ENCODE measurements at places on chromosomes 7 and 10. TPM values are rescaled to one million over a fixed set of nuclear protein-coding genes. Genes with fewer than 3 reads are reported as not detected.
A peak's percentile ranks its signal among the peaks of the same experiment; 100 is the strongest.

Gene CYP3A7
- total RNA-seq: not detected

Gene PRPS1L1
- not detected for total RNA-seq

Gene GDF10
- 0.10 TPM for total RNA-seq

DNA sequence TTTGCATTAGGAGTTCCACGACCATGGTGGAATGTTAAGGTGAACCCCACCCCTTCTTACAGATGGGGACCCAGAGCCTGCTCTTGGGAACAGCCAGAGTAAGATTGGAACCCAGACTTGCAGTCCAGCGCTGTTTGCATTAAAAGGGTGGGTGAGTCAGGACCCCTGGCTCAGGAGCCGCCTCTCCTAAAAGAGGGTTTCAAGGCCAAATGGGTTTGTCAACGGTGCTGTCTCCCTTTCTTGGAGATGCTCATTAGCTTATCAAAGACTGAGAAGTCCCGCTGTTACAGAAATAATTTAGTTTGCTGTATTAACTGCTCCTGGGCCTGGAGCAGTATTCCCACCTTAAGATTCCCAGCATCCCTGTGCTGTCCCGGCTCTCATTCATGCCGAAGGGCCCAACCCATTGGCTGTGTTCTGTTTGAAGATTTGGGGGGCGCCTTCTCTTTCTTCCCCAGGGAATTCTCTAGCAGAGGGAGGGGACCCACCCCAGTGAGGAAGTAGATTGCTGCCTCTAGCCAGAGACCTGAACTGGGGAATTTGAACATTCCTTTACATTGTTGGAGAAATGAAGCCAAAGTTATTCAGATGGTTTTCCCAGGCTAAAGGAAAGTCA lies 1.8 kb downstream of the MARVELD1 start:
- peak overlapping the region; percentile 90 for H3K27ac ChIP-seq
- peaks cover 20% of the 10 kb centered on the region for H3K4me1 ChIP-seq
- no peak for DNase-seq
- peak overlapping the region; percentile 55 for H3K4me3 ChIP-seq
- no peaks in the 10 kb centered on the region for H3K27me3 ChIP-seq

GRCh38 chr10:20993389-20993788 lies 96.3 kb upstream of the NEBL start:
- H3K4me3 ChIP-seq: no peak overlapping the region
- H3K27ac ChIP-seq: no peak overlapping the region
- no peaks in the 10 kb centered on the region for H3K36me3 ChIP-seq
- DNase-seq: no peak
- no peaks in the 10 kb centered on the region for H3K27me3 ChIP-seq

DNA sequence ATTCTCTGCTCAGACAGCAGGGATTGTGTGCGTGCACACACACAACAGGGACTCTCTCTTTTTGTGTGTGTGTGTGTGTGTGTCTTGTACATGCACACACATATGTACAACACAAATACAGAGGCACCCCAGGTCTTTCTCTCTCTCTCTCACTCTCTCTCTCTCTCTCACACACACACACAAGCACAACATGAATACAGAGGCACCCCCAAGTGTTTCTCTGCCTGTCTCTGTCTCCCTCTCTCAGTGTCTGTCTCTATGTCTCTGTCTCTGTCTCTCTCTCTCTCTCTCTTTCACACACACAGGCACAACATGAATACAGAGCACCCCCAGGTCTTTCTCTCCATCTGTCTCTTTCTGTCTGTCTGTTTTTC lies 746 bp downstream of the NPFFR1 start:
- no peak overlapping the region for H3K27ac ChIP-seq
- no peak overlapping the region for H3K4me3 ChIP-seq
- DNase-seq: no peak
- H3K36me3 ChIP-seq: no peaks in the 10 kb centered on the region

DNA sequence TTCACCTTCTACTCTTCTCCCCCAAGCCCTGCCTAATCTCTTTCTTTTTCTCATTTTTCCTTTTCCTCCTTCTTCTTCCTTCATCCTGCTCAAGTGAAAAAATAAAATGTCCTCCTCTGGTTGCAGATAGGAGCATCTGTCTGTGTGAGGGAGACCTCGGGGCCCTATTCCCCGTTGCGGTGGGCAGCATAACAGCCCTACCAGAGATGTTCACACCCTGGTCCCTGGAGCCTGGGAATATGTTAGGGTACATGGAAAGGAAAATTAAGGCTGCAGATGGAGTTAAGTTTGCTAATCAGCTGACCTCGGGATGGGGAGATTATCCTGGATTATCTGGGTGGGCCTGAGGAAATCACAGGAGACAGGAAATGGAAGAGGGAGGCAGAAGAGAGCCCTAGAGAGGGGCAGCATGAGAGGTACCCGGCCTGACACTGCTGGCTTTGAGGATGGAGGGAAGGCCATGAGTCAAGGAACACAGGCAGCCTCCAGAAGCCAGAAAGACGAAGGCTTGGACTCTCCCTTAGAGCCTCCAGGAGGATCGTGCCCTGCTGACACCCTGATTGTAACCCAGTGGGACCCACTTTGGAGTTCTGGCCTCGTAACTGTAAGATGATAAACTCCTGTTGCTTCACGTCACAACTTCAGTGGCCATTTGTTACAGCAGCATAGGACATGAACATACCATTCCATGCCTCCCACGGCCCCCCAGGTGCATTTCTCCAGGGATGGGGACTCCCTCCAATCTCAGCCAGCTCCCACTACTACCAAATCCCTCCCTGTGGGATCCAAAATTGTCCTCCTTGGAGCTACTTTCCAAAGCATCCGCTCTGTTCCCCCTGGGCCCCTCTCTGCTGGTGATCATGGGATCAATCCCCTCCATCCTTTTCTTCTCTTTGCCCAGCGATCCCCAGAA lies 39.0 kb upstream of the ZMIZ1 start:
- no peak overlapping the region for H3K27ac ChIP-seq
- no peaks in the 10 kb centered on the region for H3K27me3 ChIP-seq
- no peaks in the 10 kb centered on the region for H3K4me1 ChIP-seq
- no peaks in the 10 kb centered on the region for H3K36me3 ChIP-seq
- H3K4me3 ChIP-seq: no peak overlapping the region

DNA sequence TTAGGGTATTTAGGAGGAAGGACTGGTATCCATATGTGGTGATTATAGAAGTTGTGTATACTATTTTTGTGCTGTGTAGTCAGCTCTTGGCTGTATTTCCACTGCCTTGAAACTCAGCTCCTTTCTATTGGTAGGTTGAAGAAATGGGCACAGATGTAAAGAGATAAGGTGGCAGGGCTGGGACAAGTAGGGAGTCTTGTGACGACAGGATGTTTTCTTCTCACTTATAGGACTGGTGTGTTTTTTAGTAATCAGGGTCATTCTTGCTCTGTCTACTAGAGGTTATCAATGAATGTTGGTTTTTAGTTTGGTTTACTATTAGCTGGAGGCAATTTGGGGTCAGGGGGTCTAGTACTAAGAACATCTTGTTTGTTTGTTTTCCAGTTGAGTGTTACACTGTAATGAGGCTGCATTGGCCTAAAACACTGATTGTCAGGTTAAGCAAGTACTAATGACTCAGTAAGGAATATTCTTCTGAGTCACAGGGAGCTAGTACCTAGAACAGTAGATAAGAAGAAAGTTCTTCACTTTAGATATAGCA lies 11.8 kb downstream of the UBN2 start:
- no peaks in the 10 kb centered on the region for H3K27me3 ChIP-seq
- H3K4me1 ChIP-seq: no peaks in the 10 kb centered on the region
- peaks cover 17% of the 10 kb centered on the region for H3K36me3 ChIP-seq
- H3K4me3 ChIP-seq: no peak overlapping the region

DNA sequence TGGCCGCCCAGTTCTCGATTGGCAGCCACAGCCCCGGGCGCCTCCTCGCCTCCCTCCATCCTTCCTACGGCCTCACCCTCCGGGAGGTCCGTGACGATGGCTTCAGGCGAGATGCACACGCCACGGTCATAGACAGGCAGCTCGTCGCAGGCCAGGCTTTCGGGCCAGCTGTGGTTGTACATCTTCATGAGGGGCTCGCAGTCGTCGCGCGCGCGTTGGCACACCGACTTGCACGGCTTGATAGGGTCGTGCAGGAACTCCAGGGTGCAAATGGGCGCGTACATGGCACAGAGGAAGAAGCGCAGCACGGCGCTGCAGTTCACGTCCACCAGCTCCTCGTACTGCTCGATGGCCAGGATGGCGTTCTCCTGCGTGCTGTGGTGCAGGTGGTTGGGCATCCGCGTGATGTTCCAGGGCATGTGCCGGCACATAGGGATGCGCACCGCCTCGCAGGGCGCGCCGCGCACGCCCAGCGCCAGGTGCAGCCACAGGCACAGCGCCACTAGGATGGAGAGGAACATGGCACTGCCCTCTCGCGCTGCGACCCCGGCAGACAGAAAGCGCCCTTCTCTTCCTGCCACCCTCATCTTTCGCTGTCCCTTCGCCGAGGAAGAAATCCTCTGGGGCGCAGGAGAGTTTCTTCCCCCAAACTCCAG lies 472 bp downstream of the SFRP4 start:
- H3K27me3 ChIP-seq: peaks cover 17% of the 10 kb centered on the region
- peaks cover 6% of the 10 kb centered on the region for H3K4me1 ChIP-seq
- H3K4me3 ChIP-seq: peak overlapping the region; percentile 37
- peak; percentile 19 for DNase-seq
- no peaks in the 10 kb centered on the region for H3K36me3 ChIP-seq

- no peaks in the 10 kb centered on the region for H3K4me1 ChIP-seq
- H3K36me3 ChIP-seq: no peaks in the 10 kb centered on the region
- DNase-seq: no peak
- H3K27ac ChIP-seq: no peak overlapping the region
- no peak overlapping the region for H3K4me3 ChIP-seq
- H3K27me3 ChIP-seq: no peaks in the 10 kb centered on the region
Observed at GRCh38 chr7:103010211-103010610, 64.4 kb downstream of the FBXL13 start.

DNA sequence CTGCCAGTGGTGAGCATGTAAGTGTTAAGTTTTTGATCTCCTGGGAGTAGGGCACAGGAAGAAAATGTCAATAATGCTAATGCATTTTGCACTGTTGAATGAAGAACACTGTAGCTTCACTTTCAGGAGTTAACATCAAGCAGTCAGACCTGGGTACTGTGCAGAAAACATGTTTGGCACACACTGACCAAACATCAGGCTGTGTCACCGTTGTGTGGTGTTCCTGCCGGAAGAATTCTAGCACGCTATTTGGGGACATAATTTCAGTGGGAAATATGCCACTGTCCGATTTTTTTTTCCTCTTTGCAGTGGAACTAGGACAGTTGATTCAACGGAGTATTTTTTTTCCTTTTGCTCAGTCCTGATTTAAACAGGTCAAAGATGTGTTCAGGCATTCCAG lies 24.4 kb upstream of the ABCB5 start:
- no peaks in the 10 kb centered on the region for H3K27me3 ChIP-seq
- no peak overlapping the region for H3K27ac ChIP-seq
- H3K4me3 ChIP-seq: no peak overlapping the region

DNA sequence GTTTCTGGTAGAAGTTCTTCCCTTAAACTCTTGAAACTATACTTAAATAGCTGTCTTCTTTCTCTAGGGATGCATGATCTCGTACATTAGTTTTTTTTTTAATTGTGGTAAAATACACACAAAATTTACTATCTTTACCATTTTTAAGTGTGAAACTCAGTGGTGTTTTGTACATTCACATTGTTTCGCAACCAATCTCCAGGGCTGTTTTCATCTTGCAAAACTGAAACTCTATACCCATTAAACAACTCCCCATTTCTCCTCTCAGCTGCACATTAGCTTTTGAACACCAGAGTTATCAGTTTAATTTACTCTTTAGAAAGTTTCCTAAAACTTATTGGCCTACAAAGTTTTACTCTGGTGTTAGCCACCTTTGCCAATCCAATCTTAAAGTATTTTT lies 45.5 kb upstream of the PRKAR2B start:
- H3K27ac ChIP-seq: no peak overlapping the region
- H3K4me1 ChIP-seq: no peaks in the 10 kb centered on the region
- H3K27me3 ChIP-seq: no peaks in the 10 kb centered on the region

DNA sequence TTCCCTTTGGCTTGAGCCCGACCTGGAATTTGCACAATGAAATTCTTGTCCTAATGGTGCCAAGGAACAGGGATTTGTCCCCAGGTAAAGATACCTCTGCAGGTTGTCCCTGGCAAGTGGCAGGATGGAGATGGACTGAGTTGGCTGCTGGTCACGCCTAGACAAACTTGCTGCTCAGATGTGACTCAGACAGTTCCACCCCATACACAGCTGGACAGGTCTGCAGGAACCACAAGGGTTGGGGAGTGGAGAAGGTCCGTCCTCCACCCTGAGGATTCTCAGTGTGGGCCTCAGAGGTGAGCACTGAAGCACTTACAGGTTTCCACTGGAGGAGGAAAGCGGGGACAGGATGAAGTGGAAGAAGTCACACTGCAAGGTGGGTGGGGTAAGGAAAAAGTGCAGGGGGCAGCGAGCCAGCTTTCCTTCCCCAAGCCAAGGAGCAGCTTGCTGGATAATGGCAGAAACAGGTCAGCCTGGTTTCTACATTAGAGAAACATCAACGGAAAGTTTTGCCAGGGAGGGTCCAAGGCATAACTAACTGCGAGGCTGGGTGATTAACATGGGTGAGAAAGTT lies 20.5 kb downstream of the ITPRIP start:
- H3K36me3 ChIP-seq: peaks cover 15% of the 10 kb centered on the region
- H3K4me3 ChIP-seq: no peak overlapping the region
- peaks cover 4% of the 10 kb centered on the region for H3K4me1 ChIP-seq
- H3K27ac ChIP-seq: no peak overlapping the region
- no peaks in the 10 kb centered on the region for H3K27me3 ChIP-seq

- no peaks in the 10 kb centered on the region for H3K4me1 ChIP-seq
- H3K27me3 ChIP-seq: no peaks in the 10 kb centered on the region
Observed at GRCh38 chr7:35761871-35762677, 38.8 kb upstream of the SEPTIN7 start.

DNA sequence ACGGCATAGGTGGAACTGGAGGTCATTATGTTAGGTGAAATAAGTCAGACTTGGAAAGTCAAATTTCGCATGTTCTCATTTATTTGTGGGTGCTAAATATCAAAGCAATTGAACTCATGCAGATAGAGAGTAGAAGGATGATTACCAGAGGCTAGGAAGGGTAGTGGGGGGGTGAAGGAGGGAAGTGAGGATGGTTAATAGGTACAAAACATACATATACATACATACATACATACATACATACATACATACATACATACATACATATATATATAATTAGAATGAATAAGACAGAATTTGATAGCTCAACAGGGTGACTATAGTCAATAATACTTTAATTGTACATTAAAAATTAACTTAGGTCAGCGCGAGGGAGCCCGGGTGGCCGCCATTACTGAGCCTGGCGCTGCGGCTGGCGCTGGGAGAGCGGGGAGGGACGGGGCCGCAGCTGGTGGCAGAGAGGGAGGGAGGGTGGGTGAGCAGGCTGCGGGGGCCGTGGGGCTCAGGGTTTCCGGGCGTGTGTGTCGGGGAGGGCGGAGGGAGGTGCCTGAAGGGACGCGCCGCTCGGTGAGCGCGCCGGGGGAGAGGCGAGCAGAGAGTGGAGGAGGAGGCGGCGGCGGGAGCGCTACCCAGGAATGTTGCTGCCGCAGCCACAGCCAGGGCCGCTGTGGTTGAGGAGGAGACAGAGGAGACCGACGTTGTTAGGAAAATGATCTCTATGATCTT lies 85.8 kb upstream of the EGFR start:
- DNase-seq: peak; percentile 69
- H3K4me3 ChIP-seq: peak overlapping the region; percentile 36
- H3K27me3 ChIP-seq: no peaks in the 10 kb centered on the region
- H3K27ac ChIP-seq: no peak overlapping the region
- peaks cover 3% of the 10 kb centered on the region for H3K4me1 ChIP-seq
